ENCODE measurements at places on chromosomes 3 and 15. TPM values are rescaled to one million over a fixed set of nuclear protein-coding genes. Genes with fewer than 3 reads are reported as not detected.

GRCh38 chr3:139689122-139689521 is 11.3 kb upstream of the NMNAT3 start:
- no peaks in the 10 kb centered on the region for H3K27me3 ChIP-seq
- H3K27ac ChIP-seq: no peak overlapping the region
- no peak for DNase-seq
- no peaks in the 10 kb centered on the region for H3K4me1 ChIP-seq

- peaks cover 23% of the 10 kb centered on the region for H3K4me1 ChIP-seq
- no peaks in the 10 kb centered on the region for H3K36me3 ChIP-seq
- DNase-seq: no peak
- H3K4me3 ChIP-seq: peak overlapping the region; percentile 65
Measured at GRCh38 chr15:63601026-63601703, 4.0 kb downstream of the FBXL22 start.

DNA sequence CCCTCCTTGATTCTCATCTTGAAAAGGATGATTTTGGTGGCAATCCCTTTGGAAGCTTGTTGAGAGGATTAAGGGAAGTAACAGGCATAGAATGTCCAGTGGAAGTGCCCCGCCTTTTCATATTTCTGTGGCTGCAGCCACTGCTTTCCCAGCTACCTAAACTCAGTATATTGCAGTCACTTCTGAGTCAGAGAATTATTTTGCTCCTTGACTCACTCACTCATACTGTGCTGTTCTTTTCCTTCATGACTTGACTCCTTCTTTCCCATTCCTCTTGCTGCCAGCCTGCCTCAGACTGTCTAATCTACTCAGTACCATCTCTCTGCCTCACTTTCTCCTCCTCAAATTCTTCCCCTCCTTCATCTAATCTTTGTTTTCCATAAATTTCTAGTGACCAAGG is 26.5 kb upstream of the POLR2M start:
- no peak for DNase-seq
- no peak overlapping the region for H3K27ac ChIP-seq
- H3K36me3 ChIP-seq: no peaks in the 10 kb centered on the region
- no peaks in the 10 kb centered on the region for H3K4me1 ChIP-seq

The RAD18 gene
- total RNA-seq: 6.6 TPM

DNA sequence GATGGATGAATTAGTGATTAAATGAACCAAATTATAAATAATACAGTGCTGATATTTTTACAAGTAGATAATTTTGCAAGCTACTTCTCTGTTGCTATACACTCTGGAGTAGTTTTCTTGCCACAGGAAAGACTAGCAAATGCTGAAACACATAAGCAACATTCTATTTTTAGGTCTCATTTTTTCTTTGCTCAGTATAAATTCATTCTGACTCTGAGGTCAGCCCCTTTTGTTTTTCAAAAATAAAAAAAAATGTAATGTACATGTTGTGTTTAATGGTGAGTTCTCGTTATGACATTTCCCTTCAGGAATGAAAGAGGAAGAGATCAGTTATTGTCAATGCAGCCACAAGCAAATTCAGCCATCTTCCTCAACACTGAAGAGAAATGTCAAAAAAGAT is 24.9 kb downstream of the GJD2 start:
- H3K4me3 ChIP-seq: no peak overlapping the region
- H3K27ac ChIP-seq: no peak overlapping the region
- DNase-seq: no peak
- no peaks in the 10 kb centered on the region for H3K4me1 ChIP-seq
- no peaks in the 10 kb centered on the region for H3K27me3 ChIP-seq

DNA sequence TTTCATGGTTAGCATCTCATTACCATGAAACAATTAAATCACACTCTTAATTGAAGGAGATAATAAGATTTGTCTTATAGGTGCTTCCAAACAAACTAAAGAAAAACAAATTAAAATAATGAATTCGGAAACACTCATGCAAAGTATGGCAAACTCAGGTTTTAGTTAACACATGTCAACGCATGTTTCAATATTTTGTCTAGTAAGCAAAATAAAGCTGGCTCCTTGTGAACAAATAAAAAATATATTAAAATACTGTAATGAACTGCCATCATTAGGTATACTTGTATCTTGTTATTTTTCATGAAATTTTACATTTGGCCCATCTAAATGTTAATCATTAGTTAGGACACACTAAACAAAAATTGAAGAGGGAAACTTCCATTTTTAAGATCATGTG is 519.2 kb downstream of the MECOM start:
- DNase-seq: no peak
- H3K4me3 ChIP-seq: no peak overlapping the region
- no peaks in the 10 kb centered on the region for H3K27me3 ChIP-seq
- peaks cover 3% of the 10 kb centered on the region for H3K4me1 ChIP-seq

- DNase-seq: no peak
- no peak overlapping the region for H3K4me3 ChIP-seq
- no peaks in the 10 kb centered on the region for H3K4me1 ChIP-seq
- H3K27me3 ChIP-seq: no peaks in the 10 kb centered on the region
- no peak overlapping the region for H3K27ac ChIP-seq
Measured at GRCh38 chr3:32440611-32441350, 49.1 kb downstream of the CMTM7 start.

The ABHD17C gene
- 3.1 TPM for total RNA-seq

DNA sequence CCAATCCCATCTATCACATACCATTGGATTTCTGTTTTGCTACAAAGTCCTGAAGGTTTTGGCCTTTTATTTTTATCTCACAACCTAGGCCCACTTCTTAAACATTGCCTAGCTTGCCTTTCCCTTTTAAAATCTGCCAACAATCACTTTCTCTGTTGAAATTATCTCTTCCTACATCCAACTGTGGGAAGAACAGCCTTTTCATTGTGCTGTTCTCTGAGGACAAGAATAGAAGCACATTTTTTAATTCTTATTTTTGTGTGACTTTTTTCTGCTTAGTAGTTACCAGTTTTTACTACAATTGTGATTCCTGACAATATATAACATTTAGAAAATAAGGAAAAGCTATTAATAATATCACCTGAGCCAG is 159.2 kb downstream of the CNTN6 start:
- H3K27ac ChIP-seq: no peak overlapping the region
- no peaks in the 10 kb centered on the region for H3K27me3 ChIP-seq
- H3K4me3 ChIP-seq: no peak overlapping the region
- no peak for DNase-seq

The CCDC66 gene
- total RNA-seq: 45.7 TPM

DNA sequence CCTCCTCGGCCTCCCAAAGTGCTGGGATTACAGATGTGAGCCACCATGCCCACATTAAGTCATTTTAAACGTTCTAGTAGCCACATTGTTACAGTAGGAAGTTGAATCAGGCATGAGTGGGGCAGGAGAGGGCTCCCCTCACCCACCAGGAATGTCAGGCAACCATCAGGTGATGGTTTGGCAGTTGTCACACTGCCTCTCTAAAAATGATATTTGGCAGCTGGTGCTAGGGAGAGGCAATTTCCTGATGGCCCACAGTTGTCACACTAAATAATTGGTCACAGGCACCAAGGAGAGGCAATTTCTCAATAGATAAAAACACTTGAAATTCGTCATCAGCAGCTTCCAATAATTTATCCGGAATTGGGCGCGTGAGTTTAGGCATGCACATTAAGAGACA is 79.2 kb upstream of the ABHD2 start:
- H3K4me1 ChIP-seq: no peaks in the 10 kb centered on the region
- no peak overlapping the region for H3K27ac ChIP-seq
- no peaks in the 10 kb centered on the region for H3K36me3 ChIP-seq
- no peak overlapping the region for H3K4me3 ChIP-seq
- H3K27me3 ChIP-seq: no peaks in the 10 kb centered on the region

DNA sequence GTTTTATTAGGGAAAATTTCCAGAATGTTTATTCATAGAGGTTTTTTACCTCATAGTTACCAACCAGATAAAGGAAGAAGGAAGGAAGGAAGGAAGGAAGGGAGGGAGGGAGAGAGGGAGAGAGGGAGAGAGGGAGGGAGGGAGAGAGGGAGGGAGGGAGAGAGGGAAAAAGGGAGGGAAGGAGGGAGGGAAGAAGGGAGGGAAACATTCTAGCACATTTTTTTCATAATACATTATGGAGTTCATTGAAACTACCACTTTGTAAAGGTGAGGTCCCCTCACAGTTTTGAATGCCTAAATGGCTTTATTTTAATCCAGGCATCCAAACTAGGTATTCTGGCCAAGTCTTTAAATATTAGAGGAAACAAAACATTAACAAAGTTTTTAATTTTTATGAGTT is 1049.1 kb downstream of the ROBO1 start:
- H3K36me3 ChIP-seq: no peaks in the 10 kb centered on the region
- no peaks in the 10 kb centered on the region for H3K27me3 ChIP-seq

The TF gene
- total RNA-seq: 1.5 TPM

The ATP10A gene
- total RNA-seq: 0.53 TPM

- H3K27me3 ChIP-seq: no peaks in the 10 kb centered on the region
- H3K36me3 ChIP-seq: no peaks in the 10 kb centered on the region
- DNase-seq: no peak
- no peaks in the 10 kb centered on the region for H3K4me1 ChIP-seq
Measured at GRCh38 chr15:25175033-25175788, 220.4 kb downstream of the SNRPN start.

GRCh38 chr15:77494073-77494867 is 73.6 kb downstream of the HMG20A start:
- H3K36me3 ChIP-seq: no peaks in the 10 kb centered on the region
- H3K4me1 ChIP-seq: peaks cover 11% of the 10 kb centered on the region
- H3K4me3 ChIP-seq: no peak overlapping the region
- H3K27me3 ChIP-seq: no peaks in the 10 kb centered on the region
- H3K27ac ChIP-seq: no peak overlapping the region

DNA sequence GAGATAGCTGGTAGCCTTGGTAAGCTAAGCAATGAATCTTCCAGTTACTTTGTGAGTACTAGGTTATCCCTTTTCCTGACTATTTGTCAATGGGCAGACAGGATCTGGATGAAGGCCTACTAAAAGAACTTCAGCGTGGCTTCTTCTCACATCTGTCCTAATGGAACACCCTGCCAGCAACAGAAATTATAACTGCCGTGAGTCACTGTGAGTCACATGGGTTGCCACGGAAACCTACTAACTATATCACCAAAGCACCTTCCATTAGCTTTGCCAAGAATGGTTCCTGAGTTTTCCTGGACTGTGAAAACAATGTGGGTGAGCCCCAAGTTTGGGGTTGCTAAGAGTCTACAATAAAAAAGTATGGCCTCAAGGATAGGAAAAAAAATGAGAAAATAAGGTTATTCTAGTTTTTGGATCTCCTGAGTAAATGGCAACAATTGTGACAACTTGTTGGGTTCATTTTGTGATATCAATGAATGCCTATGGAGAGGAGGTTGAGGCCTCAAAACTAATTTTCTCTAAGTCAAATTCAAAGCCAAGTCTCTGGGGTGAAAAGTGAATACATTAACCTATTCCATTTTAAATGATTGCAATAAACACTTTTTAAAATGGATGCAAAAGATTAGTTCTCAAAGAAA is 195.1 kb upstream of the ICE2 start:
- H3K27ac ChIP-seq: no peak overlapping the region
- no peaks in the 10 kb centered on the region for H3K36me3 ChIP-seq
- H3K27me3 ChIP-seq: no peaks in the 10 kb centered on the region
- peaks cover 6% of the 10 kb centered on the region for H3K4me1 ChIP-seq
- no peak for DNase-seq

GRCh38 chr15:76196269-76197231 is 114.7 kb downstream of the ETFA start:
- DNase-seq: peak; percentile 76
- H3K4me1 ChIP-seq: peaks cover 10% of the 10 kb centered on the region
- peak overlapping the region; percentile 27 for H3K27ac ChIP-seq
- H3K27me3 ChIP-seq: no peaks in the 10 kb centered on the region
- H3K36me3 ChIP-seq: no peaks in the 10 kb centered on the region
- no peak overlapping the region for H3K4me3 ChIP-seq

GRCh38 chr3:52216585-52217408 is 8.6 kb downstream of the TLR9 start:
- H3K36me3 ChIP-seq: no peaks in the 10 kb centered on the region
- H3K27me3 ChIP-seq: no peaks in the 10 kb centered on the region
- no peak overlapping the region for H3K4me3 ChIP-seq
- H3K4me1 ChIP-seq: peaks cover 10% of the 10 kb centered on the region
- peak; percentile 55 for DNase-seq

DNA sequence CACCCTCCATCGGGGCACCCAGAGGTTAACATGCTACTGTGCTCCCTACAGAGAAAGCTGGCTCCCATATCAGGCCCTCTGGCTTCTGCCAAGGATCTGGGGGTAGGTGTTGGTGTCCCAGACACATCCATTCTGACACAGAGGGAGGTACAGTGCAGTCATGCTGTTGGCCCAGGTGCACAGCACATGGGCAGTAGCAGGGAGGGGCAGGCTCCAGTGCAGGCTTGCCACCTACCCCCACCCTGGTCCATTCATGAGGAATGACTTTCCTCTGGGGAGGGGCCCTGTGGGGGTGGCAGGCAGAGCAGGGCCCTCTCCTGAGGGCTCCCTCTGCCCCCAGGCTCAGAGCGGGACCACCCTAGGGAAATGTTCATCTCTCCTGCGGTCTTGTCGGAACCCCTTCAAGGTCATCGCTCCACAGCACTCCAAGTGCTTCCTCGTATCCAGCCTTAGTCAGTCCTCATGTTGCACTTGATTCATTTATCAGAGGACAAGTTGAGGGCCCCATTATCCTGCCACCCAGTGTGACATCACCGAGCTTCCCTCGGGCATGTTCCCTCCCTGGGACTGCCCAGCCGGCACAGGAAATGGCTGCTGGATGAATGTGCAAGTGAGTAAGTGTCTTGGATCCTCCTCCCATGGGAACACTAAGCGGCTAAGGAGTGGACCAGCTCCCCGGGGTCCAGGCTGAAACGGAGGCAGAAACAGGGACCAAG is 10.0 kb downstream of the DUSP7 start:
- H3K36me3 ChIP-seq: no peaks in the 10 kb centered on the region
- H3K27ac ChIP-seq: no peak overlapping the region
- no peak overlapping the region for H3K4me3 ChIP-seq

GRCh38 chr15:78878356-78878755 is 5.7 kb downstream of the MORF4L1 start:
- H3K36me3 ChIP-seq: no peaks in the 10 kb centered on the region
- H3K27ac ChIP-seq: no peak overlapping the region
- H3K27me3 ChIP-seq: no peaks in the 10 kb centered on the region
- no peak overlapping the region for H3K4me3 ChIP-seq
- no peak for DNase-seq

- H3K4me1 ChIP-seq: no peaks in the 10 kb centered on the region
- DNase-seq: no peak
- no peak overlapping the region for H3K27ac ChIP-seq
Measured at GRCh38 chr15:54208786-54209185, 230.5 kb downstream of the UNC13C start.

All from ovary (tissue), 10 donors.